ENCODE measurements at places on chromosomes 3 and 15.

DNA sequence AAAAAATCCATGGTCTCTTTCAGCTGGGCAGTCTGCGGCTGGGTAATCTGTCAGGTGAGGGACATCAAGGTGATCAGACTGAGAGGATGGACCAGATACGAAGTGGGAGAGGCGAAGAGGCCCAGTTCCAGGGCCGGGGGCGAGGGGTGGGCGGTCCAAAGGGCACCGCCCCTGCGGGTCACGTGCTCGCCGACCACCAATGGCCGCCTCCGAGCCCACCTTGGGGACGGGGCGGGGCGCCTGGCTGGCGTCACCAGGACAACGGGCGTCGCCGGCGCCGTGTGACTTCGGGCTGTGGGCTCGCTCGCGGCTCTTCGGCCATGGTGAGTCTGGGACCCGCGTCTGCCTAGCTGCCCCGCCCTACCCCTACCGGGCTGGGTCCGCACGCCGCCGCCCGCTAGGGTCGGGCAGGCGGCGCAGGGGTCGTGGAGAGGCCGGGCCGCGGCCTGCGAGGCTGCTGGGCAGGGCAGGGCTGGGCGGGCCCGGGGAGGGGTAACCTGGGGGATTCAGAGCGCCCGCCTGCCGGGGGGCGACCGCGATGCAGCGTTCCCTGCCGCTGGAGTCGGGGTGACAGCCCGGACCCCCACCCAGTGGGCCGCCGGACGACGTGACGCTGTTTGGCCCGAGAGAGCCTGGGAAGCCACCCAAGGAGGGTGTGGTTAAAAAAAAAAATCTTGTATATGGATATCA is at the start of gene FBXL2:
Gene FBXL2 (plus strand): TSS at position 250 of the 690 bp plus-strand sequence. CDS start 71 bp downstream, at position 321.
- no peak for DNase-seq

DNA sequence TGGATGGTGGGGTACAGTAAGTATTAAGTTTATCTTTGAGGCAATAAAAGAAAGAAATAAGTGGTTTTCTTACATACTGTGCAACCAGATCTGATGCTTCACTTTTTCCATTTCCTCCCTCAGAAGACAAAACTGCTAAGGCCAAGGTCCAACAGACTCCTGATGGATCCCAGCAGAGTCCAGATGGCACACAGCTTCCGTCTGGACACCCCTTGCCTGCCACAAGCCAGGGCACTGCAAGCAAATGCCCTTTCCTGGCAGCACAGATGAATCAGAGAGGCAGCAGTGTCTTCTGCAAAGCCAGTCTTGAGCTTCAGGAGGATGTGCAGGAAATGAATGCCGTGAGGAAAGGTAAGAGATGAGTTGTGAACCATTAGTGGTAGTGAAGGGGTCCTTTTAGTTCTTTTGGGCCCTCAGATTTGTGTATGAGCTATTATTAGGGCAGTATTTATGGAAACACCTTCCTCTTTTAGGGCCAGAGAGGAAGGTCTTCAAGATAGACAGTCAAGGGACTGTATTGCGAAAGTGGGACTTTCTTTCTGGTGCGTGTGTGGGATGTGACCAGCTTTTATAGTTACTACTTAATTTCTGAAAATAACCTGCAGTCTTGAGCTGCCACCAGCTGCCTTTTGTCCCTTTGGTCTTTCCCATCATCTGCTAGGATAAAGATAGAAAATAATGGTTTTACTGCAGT is 4.6 kb downstream of the ALAS1 start:
- no peak for DNase-seq

GRCh38 chr3:52056521-52056967 is at the start of gene DUSP7:
DUSP7 (minus strand) TSS chr3:52056571; CDS start chr3:52056366, 205 bp downstream.
- DNase-seq, result peak; percentile 62

- DNase-seq, result no peak
Observed at GRCh38 chr3:45551214-45552010, 43.1 kb upstream of the LIMD1 start.

All from activated naive CD4-positive, alpha-beta T cell treated with anti-CD3 and anti-CD28 coated beads for 36 hours (primary cell).